ENCODE measurements at places on chromosomes 16 and 17.
A peak's percentile ranks its signal among the peaks of the same experiment; 100 is the strongest.

DNA sequence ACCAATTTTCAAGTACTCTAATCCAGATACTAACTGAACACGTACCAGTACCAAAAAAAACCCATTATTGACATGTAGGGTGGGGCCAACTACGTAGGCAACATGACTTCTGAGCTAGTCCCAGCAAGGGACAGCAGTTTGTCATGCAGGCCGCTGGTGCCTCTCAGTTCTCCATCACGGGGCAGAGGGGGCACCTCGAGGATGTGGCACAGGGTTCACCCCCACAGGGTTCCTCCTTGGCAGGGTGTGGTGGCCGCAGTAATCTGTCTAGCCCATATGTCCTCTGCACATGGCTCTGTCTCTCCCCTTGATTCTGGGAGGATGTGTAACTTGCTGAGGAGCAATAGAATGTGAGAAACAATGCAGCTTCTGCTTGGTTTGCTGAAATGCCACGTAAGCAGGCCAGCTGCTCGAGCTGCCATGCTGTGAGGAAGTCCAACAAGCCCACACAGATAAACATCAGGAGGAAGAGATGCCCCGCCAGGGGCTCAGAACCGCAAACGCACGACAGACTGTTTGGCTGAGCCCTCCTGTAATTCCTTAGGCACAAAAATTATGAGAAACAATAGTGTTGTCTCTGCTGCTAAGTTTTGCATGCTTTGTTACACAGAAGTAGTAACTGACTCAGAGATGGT, 62.4 kb downstream of the NT5M start:
- no peak for DNase-seq

- DNase-seq = no peak
Measured at GRCh38 chr17:63436523-63437110, 9.5 kb downstream of the CYB561 start.

GRCh38 chr16:83682116-83682867, 125.5 kb upstream of the HSBP1 start:
- DNase-seq = no peak

- no peak for DNase-seq
Measured at GRCh38 chr17:63486317-63487013, 9.6 kb downstream of the ACE start.

GRCh38 chr17:47368262-47368661, 44.5 kb downstream of the EFCAB13 start:
- DNase-seq = no peak

GRCh38 chr17:4945176-4945943, 3.0 kb downstream of the PFN1 start:
- DNase-seq = peak; percentile 94

- peak; percentile 92 for DNase-seq
Measured at GRCh38 chr16:1002399-1003166, 21.0 kb downstream of the SOX8 start.

GRCh38 chr17:32452281-32452680, 8.0 kb downstream of the PSMD11 start:
- no peak for DNase-seq

DNA sequence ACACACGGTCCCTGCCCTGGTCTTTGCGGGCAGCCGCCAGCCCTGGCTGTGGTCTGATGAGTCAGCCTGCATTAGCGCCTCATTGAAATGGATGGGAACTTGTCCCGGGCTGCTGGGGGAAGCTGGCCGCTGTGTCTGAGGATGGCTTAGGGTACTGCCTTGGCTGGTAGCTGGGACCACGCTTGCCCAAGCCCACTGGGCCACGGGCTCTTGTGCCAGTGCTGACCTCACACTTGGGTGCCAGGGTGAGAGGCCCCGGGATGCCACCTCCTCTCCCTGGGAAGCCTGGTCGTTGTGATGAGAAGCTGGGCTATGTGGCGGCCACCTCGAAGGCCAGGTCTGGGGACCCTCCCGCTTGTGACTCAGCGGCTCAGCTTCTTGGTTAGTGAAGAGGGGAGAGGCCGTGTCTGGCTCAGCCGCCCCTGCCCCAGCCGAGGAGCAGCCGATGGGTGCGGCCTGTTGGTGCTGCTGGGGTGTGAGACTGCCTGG, 10.7 kb downstream of the CACNA1H start:
- no peak for DNase-seq
